GM23248 (cell line): ENCODE measurements at places on chromosomes 3 and 15. TPM values are rescaled to one million over a fixed set of nuclear protein-coding genes. Genes with fewer than 3 reads are reported as not detected.

Gene PTH1R
- 1.3 TPM in 1 of 2 replicates, not detected in the other for total RNA-seq

Gene COL6A5
- total RNA-seq, result not detected in 2 replicates

Gene MINDY2
- total RNA-seq, result 26.9 and 28.7 TPM in 2 replicates

Gene RBMS3
- 40.0 and 45.7 TPM in 2 replicates for total RNA-seq

DNA sequence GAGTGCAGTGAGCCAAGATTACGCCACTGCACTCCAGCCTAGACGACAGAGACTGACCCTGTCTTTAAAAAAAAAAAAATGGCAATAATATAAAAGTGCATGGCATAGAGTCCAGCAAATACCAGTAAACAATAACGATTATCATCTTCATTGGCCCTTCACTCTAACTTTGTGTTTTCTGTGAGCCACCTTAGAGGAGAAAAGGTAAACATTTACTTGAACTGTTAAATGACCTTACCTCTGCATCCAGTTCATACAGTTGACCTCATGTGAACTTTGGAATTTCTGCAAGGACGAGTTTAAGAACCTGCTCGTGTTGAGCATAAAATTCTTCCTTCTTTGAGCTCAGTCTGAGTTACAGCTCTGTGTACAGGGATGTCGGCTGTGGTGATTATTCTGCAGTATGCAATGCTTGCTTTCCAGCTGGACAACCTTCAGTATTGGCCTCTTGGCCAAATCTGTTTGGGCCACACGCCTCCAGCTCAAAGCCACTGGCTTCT is 56.6 kb downstream of the RLBP1 start:
- H3K4me1 ChIP-seq, result peaks cover 26% of the 10 kb centered on the region
- DNase-seq, result no peak
- H3K27ac ChIP-seq, result no peak overlapping the region
- no peaks in the 10 kb centered on the region for H3K27me3 ChIP-seq
- H3K4me3 ChIP-seq, result no peak overlapping the region
- no peaks in the 10 kb centered on the region; the same call in 1 of the 2 replicates for H3K36me3 ChIP-seq

GRCh38 chr3:36906504-36907149 is 38.2 kb downstream of the TRANK1 start:
- H3K27ac ChIP-seq, result no peak overlapping the region
- no peak overlapping the region for H3K4me3 ChIP-seq
- H3K27me3 ChIP-seq, result no peaks in the 10 kb centered on the region

GRCh38 chr15:67127965-67128364 is 62.6 kb downstream of the SMAD3 start:
- no peaks in the 10 kb centered on the region for H3K27me3 ChIP-seq
- peaks cover 73% of the 10 kb centered on the region for H3K4me1 ChIP-seq
- H3K27ac ChIP-seq, result peak overlapping the region; percentile 97
- H3K4me3 ChIP-seq, result no peak overlapping the region
- DNase-seq, result peak; percentile 98

DNA sequence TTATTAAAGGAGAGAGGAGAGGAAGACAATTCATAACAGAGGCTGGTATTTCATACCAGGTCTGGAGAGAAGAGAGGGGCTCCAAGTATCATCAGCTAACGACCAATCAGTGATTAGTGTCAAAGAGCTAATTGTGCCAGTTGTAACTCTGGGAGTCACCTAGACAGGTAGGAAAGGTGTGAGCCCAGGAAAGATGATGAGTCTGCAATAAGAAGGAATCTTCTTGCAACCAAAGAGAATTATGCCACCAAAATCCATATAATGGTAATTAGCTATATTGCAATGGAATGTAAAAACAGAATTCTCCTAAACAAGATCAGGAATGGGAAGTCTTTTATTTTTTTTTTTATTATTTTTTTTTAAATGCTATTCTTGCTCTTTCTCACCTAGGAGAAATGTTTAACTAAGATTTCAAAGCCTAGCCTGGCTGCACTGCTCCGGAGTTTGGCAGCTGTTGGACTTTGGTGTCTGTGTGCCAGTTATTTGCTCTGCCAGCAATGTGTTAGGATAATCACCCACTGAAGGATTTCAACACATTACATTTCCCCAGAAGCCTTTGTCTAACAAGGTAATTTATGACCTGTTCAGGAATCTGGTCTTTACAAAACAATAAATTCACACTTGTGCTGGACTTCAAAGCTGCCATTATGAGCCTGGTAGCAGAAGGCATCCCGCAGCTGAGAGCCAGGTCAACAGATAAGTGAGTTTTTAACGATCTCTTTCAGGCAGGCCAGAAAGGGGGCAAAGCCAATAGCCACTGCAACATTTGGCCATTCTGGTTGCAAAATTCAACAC is 89.4 kb downstream of the FOXB1 start:
- H3K4me3 ChIP-seq, result no peak overlapping the region
- peaks cover 36% of the 10 kb centered on the region for H3K4me1 ChIP-seq
- H3K27me3 ChIP-seq, result no peaks in the 10 kb centered on the region
- no peaks in the 10 kb centered on the region for H3K36me3 ChIP-seq
- no peak overlapping the region for H3K27ac ChIP-seq
- DNase-seq, result peak; percentile 17

GRCh38 chr3:117955196-117955595 is 1079.5 kb downstream of the IGSF11 start:
- no peaks in the 10 kb centered on the region for H3K4me1 ChIP-seq
- H3K27me3 ChIP-seq, result no peaks in the 10 kb centered on the region
- H3K27ac ChIP-seq, result no peak overlapping the region
- H3K4me3 ChIP-seq, result no peak overlapping the region

DNA sequence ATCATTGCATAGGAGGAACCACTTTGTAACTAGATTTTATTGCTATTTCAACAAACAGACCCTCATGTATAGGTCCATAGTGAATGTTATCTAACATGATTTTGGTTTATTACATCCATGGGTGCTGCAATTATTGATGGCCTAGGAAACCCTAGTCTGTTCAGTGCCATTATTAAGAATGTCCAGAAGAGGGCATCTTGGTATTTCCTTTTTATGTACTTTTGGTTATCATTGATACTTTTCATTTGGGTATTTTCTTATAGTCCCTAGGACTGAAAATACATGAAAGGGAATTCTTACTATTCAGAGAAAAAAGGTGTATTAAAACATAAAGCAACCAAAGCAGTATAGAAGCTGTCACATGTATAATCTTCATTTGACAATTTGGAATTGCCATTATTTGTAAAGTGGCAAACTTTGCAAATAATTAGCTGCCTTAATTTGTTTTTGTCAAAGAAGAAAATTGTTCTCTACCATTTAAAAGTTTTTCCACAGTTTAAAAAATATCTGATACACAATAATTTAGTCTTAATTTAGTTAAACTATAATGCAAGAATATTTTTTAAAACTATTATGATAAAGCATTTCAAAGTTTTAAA is 48.7 kb downstream of the CNOT10 start:
- no peak overlapping the region for H3K27ac ChIP-seq
- no peaks in the 10 kb centered on the region for H3K4me1 ChIP-seq
- no peaks in the 10 kb centered on the region for H3K27me3 ChIP-seq
- H3K36me3 ChIP-seq, result 0 out of 2 replicates have a peak, but pooled peaks cover 6% of the 10 kb centered on the region
- H3K4me3 ChIP-seq, result no peak overlapping the region

GRCh38 chr3:157754451-157754850 is 251.2 kb upstream of the VEPH1 start:
- peak; percentile 17 for DNase-seq
- H3K36me3 ChIP-seq, result no peaks in the 10 kb centered on the region
- peaks cover 7% of the 10 kb centered on the region; the same call in 1 of the 2 replicates for H3K4me1 ChIP-seq
- no peak overlapping the region for H3K27ac ChIP-seq

DNA sequence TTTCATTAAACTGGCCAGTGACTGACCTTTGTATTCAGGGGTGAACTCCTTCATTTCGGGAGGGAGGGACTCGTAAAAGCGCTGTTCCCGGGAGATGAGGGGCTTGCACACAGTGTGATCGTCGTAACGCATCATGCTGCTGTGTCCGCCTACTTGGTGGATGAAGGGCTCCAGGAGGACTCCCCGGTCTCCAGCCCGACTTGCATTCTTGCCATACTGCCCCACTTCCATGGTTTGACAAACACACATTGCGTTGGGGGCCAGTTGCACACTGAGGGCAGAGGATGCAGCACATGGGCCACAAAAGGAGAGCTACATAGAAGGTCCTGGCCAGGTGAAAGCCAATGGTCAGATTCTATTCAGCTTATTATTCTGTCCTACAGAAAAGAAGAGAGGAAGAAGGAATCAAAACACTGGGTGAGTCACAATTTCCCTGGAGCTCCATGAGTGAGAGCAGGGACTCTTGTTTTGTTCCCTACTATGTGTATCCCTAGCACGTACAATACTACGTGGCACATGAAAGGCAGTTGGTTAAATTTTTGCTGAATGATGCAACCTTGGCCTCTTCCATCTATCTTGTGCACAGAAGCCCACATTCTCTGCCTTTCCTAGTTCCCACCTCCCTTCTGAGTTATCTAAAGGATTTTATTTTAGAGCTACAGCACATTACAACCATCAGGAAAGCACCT is 24.2 kb upstream of the GMPPB start:
- peaks cover 15% of the 10 kb centered on the region for H3K36me3 ChIP-seq
- H3K27ac ChIP-seq, result peak overlapping the region; percentile 67
- H3K4me3 ChIP-seq, result no peak overlapping the region
- H3K4me1 ChIP-seq, result peaks cover 17% of the 10 kb centered on the region

DNA sequence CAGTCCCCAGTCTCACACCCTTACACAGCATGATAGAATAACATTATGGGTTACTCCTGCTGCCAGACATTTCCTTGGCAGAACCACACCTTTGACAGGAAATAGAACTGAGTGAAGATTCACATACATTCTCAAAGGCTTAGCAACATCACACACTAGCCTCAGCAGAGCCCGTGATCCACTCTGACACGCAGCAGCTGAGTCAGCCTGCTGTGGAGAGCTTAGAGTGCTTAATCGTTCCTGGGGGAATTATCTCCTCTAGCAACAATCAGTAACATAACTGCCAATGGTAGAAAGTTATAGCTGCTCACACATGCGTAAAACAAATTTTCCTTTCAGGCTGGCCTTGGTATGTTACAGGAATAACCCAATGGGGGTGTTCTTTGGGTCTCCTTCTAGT is 382.1 kb downstream of the GAP43 start:
- peak overlapping the region; percentile 95 for H3K27ac ChIP-seq
- H3K27me3 ChIP-seq, result no peaks in the 10 kb centered on the region
- 0 out of 2 replicates have a peak overlapping the region, but pooled peaks have one; percentile 7 for H3K4me3 ChIP-seq
- DNase-seq, result peak; percentile 99
- peaks cover 40% of the 10 kb centered on the region for H3K4me1 ChIP-seq
- no peaks in the 10 kb centered on the region for H3K36me3 ChIP-seq

DNA sequence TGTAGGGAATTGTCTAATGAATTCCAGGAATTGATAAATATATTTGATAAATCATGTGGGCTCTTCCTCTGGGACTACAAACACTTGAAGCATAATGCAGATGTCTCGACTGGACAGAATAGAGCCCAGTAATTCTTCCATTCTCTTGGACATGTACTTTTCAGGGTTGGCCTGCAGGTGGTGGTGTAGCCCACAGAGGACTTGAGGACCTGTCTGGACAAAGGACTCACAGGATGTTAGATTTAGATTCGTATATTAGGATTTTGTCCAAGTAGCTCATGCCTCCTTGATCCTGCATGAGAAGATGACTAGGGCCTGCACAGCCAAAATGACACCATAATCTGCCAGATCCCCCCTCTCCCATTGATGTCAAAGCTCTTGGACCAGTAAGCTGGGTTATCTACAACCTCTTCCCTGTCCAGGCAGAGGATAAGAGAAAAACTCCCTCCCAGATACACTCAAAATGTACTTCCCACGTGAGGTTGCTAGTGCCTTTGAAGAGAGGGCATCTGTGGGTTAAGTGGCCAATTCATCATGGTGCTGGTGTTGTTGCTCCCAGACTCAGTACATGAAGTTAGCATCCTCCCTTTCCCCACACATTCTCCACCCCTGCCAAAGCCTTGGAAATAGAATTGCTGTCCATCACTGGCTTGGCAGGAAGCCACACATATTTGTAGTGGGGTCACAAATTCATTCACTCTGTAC is 88.6 kb upstream of the ZNF280D start:
- no peaks in the 10 kb centered on the region for H3K27me3 ChIP-seq
- DNase-seq, result peak; percentile 74
- H3K36me3 ChIP-seq, result no peaks in the 10 kb centered on the region
- no peak overlapping the region for H3K4me3 ChIP-seq
- H3K27ac ChIP-seq, result no peak overlapping the region

DNA sequence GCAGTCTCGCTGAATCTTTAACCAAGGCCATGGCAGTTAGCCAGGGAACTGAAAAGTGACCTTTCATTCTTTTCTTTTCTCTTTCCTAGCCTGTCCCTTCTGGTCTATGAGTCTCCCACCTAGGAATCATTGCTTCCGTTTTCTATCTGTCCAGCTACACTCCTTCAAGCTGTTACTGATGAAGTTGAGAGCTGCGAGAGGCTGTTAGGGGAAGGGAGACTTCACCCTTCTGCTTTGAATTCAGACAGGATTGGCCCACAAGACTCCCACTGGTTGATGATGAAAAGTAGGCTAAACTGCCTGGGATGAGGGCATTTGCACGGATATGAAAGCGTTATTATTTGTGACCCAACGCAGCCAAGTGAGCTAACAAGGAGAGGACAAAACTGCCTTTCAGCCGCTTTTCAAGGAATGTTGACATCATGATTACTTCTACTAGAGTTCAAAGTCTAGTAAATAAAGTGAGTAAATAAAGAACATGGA is 30.2 kb downstream of the EIF4E3 start:
- H3K27ac ChIP-seq, result peak overlapping the region; percentile 55
- no peak for DNase-seq
- H3K36me3 ChIP-seq, result no peaks in the 10 kb centered on the region
- no peak overlapping the region for H3K4me3 ChIP-seq

DNA sequence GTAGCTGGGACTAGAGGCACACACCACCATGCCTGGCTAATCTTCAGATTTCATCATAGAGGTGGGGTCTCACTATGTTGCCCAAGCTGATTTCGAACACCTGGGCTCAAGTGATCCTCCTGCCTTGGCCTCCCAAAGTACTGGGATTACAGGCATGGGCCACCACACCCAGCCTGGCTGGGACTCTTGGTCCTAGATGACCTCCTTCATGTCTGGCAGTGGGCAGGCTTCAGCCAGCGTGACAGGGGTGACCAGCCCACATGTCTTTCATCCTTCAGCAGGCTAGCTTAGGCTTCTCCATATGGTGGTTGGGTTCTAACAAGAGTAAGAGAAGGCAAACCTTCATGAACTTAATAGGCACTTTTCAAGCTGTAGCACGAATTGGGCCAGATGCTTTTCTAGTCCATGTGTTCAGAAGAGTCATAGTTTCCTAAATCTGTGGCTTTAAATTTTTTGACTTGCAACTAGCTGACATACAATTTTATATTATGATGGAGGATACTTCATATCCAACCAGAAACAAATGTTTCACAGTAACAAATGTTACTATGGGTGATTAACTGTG is 7.6 kb downstream of the GPD1L start:
- no peaks in the 10 kb centered on the region for H3K4me1 ChIP-seq
- no peak overlapping the region for H3K27ac ChIP-seq
- H3K4me3 ChIP-seq, result no peak overlapping the region

- no peaks in the 10 kb centered on the region for H3K4me1 ChIP-seq
- H3K27ac ChIP-seq, result no peak overlapping the region
- H3K4me3 ChIP-seq, result no peak overlapping the region
- no peaks in the 10 kb centered on the region for H3K27me3 ChIP-seq
- no peaks in the 10 kb centered on the region for H3K36me3 ChIP-seq
These were observed 215.8 kb downstream of the KCNH8 start for GRCh38 chr3:19364148-19364547.

DNA sequence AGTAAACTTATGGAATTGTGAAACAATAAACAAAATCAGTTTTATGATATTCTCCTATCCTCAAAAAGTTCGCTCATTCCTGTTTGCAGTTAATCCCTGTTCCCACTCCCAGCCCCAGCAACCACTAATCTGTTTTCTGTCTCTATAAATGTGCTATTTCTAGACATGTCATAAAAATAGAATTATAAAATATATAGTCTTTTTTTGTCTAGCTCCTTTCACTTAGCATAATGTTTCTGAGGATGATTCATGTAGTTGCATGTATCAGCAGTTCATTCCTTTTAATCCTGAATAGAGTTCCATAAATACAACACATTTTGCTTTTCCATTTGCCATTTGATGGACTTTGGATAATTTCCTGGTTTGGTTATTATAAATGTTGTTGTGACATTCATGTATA is 140.0 kb downstream of the KCNAB1 start:
- H3K36me3 ChIP-seq, result no peaks in the 10 kb centered on the region
- peak; percentile 2 for DNase-seq
- H3K4me3 ChIP-seq, result no peak overlapping the region
- no peak overlapping the region for H3K27ac ChIP-seq
